T-helper 22 cell (primary cell): ENCODE measurements at places on chromosomes 4 and X.

DNA sequence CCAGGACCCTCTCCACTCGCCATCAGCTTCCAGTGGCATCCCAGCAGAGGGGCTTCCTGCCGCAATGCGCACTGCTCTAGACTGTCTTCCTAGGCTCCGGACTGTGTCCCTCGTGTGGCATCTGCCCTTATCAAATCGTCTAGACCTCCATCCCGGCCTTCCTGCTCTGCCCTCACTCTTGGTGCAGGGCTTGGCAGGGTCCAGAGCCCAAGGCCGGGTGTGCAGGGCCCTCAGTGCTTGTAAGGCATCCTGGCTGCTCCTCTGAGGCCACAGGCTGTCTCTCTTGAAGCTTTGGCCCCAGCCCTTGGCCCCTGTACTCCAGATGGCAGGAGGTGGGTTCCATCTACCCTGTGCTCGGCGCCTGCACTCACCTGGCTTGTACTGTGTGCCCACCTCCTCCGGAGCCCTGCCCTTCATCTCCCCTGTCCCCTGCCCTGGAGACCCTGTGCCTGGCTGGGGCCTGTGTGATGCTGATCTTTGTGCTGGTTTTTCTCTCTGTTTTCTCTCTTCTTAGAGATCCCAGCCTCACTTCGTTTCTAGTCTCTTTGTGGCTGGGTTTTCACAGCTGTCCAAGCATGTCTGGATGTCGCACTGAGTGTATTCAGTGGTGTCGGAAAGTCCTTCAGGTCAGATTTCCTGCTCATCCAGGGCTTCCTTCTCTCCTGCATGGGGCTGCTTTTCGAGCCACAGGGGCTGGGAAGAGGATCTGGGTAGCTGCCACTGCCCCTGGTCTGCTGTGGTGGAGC is 3.7 kb upstream of the TREX2 start:
- DNase-seq = no peak

DNA sequence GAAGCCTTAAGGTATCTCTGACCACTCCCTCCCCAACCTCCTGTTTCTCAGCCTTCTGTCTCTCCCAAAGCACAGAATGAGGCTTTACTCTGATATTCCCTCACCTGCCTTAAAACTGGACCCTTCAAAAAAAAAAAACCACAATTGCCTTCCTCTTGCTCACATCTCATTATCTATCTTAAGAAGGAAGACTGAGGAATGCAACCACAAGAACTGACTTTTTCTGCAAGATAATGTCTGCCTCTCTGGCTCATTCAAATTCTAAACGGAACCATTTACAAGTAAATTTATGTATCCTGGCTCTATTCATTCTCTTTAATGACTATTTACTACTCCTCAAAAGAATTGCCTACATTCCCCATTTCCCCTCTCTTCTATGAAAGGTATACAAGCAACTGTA is 545.5 kb upstream of the HTR2C start:
- no peak for DNase-seq

DNA sequence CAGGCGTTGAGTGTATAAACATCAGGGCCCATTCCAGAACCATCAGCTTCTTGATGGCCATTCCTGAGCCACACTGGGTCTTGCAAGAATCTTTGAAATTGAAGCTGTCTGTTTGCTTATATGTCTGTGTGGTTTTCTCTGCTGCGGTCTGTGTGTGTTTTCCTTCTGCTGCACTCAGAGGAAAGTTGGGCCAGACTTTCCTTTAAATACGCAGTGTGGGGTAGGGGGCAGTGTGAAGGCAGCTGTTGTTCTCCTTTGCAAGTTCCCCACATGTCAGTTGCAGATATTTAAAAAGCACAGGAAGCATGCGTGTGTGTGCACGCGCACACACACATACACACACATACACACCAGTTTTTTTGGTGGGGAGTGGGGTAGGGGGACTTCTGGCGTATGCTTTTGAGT is 32.1 kb downstream of the CCKAR start:
- no peak for DNase-seq

DNA sequence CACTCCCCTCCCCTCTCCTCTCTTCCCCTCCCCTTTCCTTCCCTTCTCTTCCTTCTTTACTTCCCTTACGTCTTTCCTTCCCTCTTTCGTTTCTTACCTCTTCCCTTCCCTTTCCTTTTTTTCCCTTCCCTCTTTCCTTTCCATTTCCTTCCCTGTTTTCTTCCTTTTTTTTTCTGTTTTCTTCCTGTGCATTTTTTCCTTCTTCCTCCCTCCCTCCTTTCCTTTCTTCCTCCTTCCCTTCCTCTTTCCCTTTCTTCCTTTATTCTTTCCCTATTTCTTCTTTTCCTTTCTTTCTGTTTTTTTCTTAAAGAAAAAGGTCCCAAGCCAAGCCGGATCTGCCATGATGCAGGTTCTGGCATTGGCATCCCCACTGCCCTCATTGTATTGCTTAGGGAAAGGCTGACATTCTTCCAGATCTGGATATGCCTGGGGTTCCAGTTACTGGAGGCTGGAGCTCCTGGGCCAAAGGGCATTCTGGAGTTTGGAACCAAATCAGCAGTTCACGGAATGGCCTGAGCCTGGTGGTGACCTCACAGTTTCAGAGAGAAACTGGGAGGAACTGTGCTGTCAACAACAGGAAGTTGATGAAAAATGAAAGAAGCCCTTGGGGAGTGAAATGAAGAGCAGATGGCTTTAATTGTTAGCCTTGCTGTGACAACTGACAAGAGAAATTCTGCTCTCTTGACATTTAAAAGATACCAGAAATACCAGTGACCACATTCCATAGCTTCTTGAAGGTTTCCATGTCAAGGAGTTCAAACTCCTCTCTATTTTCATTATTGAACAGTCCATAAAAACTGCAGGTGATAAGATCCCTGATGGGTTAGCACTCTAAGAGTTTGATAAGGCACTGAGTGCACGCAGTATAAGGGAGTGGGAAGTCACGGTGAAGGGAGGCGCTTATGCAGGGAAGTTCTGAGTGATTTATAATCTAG is 622.1 kb downstream of the SPRY1 start:
- DNase-seq = no peak

DNA sequence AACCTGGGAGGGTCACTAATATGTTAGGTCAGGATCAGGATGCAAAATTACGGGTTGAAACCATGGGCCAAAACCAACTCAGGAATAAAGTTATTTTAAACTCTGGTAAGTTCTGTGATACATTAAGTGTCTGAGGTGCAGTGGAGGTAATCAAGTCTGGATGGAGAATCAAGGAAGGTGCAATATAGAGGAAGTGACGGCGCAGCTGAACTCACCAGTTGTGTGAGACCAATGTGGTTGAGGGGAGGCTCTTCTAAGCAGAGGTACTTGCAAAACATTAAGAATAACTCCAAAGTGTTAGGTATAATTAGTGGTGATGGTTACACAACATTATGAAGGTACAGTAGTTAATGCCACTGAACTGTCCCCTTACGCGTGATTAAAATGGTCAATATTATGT is 19.7 kb downstream of the GAB3 start:
- DNase-seq = no peak

GRCh38 chrX:28312259-28312658 is 275.0 kb upstream of the IL1RAPL1 start:
- DNase-seq = no peak

DNA sequence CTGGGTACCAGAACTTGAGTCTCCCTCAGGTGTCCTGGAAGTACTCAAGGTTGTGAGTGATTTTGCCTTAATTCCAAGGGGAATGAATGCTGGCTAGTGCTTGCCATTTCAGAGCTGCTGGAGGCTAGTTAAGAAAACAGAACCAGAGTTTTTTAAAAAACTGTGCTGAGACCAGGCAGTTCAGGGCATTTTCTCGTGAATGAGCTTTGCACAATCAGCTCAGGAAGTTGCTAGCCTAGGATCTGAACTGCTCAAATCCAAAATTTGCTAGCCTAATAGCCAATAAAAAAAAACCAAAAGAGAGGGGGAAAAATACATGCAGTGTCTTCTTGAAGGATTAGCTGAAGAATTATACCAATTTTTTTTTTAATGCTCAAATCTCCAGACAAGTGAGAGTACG is 292.7 kb downstream of the FBXW7 start:
- no peak for DNase-seq

- DNase-seq = no peak
Observed at GRCh38 chr4:151409470-151410313, 716 bp downstream of the FHIP1A start.

- no peak for DNase-seq
Observed at GRCh38 chr4:112894951-112895350, 154.5 kb upstream of the ANK2 start.

- no peak for DNase-seq
Observed at GRCh38 chrX:41234962-41235361, 99.0 kb upstream of the DDX3X start.

DNA sequence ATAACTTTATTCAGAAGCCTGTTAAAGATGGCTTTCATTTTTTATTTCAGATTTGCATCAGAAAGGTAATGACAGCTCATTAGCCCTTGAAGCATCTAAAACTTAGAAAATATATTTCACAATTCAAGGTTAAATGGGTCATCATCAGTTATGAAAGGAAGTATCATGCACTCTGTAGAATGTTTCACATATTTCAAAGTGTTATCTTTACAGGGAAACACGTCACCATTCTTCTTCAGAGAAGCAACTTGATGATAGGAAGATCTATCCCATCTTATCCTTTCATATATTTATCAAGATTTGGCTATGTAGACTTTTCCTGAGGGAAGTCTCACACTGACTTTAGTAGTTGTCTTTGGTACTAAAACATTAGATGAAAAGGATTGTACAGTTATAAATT is 277.8 kb downstream of the TENM3 start:
- no peak for DNase-seq

DNA sequence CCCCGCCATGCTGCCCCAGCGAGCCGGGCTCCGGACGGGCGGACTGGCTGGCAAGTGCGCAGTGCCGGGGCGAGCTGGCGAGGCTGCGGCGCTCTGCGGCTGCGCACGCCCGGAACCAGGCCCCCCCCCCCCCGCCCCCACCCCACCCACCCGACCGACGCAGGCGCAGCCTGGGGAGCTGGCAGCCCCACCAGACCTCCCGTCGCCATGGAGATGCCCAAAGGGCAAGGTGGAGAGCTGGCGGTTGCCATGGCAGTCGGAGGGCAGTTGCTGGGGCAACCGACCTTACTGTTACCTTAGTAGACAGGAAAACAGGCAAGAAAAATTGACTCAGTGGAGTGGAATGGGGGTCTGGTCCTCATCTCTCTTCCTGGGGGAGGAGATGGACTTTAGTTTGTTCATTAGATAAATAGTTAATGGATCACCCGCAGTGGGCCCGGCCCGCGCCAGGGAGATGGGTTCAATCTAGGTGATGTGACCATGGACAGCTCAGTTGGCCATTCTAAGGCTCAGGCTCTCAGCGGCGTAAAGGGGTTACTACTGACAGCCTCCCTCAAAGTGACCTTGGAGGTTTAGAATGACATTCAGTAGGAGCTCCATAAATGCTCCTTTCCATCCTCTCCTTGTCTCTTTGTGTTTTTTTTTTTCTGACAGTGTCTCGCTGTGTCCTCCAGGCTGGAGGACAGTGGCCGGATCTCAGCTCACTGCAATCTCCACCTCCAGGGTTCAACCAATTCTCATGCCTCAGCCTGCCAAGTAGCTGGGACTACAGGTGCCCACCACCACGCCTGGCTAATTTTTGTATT is at the start of gene PCSK1N:
Gene PCSK1N, minus strand, starts transcription at position 87 of the 806 bp plus-strand sequence. Its CDS starts 78 bp downstream, at position 9.
- DNase-seq = peak; percentile 37

DNA sequence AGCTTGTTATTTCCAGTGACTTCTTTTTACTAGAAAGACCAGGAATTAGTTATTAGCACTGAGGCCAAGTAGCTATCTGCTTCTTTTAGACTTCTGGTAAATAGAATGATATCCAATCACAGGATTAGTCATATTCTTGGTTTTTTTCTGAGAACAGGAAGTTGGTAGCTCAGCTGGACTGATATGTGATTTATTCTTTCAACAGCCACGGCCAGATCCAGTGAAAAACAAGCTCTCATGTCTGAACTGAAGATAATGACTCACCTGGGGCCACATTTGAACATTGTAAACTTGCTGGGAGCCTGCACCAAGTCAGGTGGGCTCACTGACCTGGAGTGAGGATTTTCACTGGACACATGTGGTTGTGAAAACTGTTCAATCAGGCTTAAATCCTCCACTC is 48.6 kb downstream of the PDGFRA start:
- no peak for DNase-seq

- no peak for DNase-seq
Observed at GRCh38 chr4:1503583-1504471, 97.6 kb upstream of the NKX1-1 start.

DNA sequence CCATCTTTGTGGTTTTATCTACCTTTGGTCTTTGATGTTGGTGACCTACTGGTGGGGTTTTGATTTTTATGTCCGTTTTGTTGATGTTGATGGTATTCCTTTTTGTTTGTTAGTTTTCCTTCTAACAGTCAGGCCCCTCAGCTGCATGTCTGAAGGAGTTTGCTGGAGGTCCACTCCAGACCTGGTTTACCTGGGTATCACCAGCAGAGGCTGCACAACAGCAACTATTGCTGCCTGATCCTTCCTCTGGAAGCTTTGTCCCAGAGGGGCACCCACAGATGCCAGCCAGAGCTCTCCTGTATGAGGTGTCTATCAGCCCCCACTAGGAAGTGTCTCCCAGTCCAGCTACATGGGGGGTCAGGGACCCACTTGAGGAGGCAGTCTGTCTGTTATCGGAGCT is 199.3 kb upstream of the WDFY3 start:
- no peak for DNase-seq

DNA sequence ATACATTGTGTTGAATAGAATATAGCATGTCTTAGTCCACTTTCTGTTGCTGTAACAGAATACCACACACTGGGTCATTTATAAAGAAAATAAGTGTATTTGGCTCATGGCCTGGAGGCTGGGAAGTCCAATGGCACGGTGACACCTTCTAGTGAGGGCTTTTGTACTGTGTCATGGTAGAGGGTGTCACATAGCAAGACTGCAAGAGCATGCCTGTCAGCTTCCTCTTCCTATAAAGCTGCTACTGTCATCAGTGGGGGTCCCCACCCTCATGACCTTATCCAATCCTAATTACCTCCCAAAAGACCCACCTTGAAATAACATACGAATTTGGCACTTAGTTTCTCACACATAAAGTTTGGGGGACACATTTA is 193.2 kb downstream of the PTTG2 start:
- DNase-seq = no peak

DNA sequence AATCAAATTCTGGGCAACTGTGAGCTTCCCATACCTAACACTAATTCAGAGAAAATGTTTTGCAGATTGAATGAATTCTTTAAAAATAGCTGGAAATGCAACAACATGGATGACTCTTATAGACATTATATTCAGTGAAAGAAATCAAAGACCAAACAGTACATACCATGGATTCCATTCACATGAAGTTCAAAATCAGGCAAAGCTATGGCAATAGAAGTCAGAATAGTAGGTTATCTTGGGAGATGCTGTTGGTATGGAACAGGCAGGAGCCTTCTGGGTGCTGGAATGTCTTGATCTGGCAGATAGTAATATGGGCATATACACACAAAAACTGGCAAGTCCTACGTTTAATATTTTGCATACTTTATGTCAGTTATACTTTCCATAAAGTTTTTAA is 25.5 kb upstream of the CBLL2 start:
- no peak for DNase-seq

DNA sequence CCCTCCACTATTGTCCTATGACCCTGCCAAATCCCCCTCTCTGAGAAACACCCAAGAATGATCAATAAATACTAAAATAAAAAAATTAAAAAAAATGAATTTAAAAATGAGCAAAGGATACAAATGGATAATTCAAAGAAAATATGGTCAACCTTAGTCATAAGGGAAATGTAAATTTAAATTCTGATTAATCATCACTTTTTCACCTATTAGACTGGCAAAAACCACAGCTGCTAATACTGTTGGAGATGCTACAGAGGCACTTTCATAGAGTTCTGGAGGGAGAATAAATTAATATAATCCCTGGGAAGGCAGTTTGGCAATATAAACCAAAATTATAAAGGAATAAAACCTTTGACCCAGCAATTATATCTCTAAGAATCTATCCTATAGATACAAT is 50.3 kb downstream of the LRBA start:
- no peak for DNase-seq

- DNase-seq = peak; percentile 81
Observed at GRCh38 chr4:80184053-80184824, 13.1 kb upstream of the PRDM8 start.
